Activated T-helper 17 cell treated with anti-CD3 and anti-CD28 coated beads, Interleukin-2, amount 50 U/mL, for 72 hours (primary cell): ENCODE measurements at places on chromosomes 16 and 17. TPM values are rescaled to one million over a fixed set of nuclear protein-coding genes. Genes with fewer than 3 reads are reported as not detected.
A peak's percentile ranks its signal among the peaks of the same experiment; 100 is the strongest.

Gene ITGA2B
- total RNA-seq: 2.2 TPM

- no peak overlapping the region for H3K4me3 ChIP-seq
- ATAC-seq: no peak
- H3K27me3 ChIP-seq: no peaks in the 10 kb centered on the region
- no peaks in the 10 kb centered on the region for H3K4me1 ChIP-seq
- no peaks in the 10 kb centered on the region for H3K36me3 ChIP-seq
Observed at GRCh38 chr17:78524870-78525510, 52.2 kb downstream of the DNAH17 start.

DNA sequence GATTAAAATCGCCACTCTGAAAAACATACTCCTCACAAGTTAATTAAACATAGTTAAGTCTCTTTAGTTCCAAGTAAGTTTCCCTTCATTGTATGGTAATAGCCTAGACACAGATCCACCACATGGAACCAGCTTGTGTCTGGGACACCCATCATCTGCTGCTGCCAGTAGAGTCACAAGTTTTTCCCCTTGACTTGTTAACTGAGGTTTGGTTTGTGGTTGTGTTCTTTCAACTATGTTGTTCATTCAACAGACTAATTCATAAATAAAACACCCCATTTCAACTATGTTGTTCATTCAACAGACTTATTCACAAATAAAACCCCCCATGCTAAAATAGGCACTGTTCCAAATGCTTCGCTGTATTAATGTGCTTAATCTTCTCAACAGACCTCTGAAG is 24.4 kb downstream of the YWHAE start:
- peak overlapping the region; percentile 80 for H3K27ac ChIP-seq
- ATAC-seq: peak; percentile 49
- peaks cover 48% of the 10 kb centered on the region for H3K4me1 ChIP-seq
- peak overlapping the region; percentile 75 for H3K4me3 ChIP-seq

GRCh38 chr17:10046786-10047785 is 142.0 kb upstream of the RCVRN start:
- ATAC-seq: no peak
- no peak overlapping the region for H3K27ac ChIP-seq
- H3K4me3 ChIP-seq: no peak overlapping the region

DNA sequence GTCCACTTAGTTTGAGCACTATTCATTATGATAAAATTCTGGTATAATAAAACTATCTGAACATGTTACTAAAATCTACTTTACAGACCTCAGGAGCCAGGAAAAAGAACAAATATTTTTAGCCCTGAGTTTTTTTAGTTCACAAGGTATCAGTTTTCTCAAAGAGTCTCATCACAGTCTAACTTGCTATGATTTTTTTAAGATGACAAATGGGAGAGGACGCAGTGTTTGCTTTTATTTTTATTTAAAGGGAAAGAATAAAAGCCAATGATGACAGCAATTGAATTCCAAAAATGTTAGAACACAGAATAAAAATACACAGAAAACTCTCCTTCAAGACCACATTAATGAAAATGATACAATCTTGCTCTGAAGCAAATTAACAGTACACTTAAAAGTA is 7.4 kb downstream of the MED13 start:
- no peak overlapping the region for H3K27ac ChIP-seq
- H3K4me3 ChIP-seq: no peak overlapping the region
- peaks cover 98% of the 10 kb centered on the region for H3K36me3 ChIP-seq
- no peak for ATAC-seq
- peaks cover 20% of the 10 kb centered on the region for H3K4me1 ChIP-seq

DNA sequence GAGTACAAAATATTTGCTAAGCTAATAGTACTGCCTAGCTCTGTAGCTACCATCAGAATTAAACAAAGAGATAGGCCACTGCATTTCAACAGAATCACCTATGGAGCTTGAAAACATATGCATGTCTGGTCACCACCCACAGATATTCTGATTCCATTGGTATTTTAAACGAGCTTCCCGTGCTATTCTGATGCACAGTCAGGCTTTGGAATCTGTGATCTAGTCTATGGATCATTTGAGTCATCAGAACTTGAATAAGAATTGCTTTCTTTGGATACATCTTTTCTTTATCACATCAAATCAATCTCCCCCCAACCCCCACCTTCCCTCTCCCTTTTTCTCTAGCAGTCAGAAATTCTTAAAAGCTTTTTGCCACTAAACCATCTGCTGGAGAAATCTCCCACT is 124.7 kb downstream of the NPIPB5 start:
- H3K27me3 ChIP-seq: peaks cover 11% of the 10 kb centered on the region
- no peaks in the 10 kb centered on the region for H3K36me3 ChIP-seq
- ATAC-seq: no peak
- H3K4me1 ChIP-seq: no peaks in the 10 kb centered on the region
- H3K27ac ChIP-seq: no peak overlapping the region
